NCI-H1694 treated with DMSO at 0.1 percent for 48 hours (cell line): ENCODE measurements at places on chromosomes 2 and 18.

DNA sequence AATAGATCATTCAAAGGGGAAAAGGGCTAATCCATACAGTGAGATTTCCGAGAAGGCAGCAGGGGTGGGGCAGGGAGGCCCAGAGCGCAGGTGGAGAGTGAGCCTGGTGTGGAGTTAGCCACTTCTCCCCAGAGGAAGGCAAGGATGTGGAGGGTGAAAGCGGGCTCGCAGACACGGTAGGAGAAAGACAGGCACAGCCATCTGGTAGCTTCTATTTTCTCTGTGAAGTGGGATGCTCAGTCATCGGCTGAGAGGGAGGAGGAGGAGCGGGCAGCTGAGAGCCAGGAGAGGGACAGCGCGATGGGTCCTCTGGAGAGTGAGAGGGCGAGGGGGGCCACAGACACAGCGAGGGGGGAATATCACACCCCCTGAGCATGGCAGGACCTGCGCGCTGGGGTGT is 153.3 kb upstream of the NDUFV2 start:
- peak; percentile 66 for DNase-seq

DNA sequence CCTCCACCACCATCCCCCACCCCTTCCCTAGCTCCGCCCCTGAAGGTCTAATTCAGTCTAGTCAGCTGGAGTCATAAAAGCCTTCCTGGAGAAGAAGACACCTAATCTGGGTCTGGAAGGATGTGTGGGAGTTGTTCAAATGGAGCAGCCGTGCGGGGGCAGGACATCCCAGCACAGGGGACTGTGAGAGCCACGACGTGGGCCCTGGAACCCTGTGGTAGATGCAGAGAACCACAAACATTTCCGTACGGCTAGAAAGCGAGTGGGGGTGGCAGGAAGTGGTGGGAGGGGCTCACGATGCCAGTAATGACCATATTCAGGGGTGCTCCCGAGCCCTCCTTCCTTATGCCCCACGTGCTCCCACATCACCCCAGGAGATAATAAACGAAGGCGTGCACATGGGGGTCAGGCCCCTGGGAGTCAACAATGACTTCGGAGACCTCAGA is 20.9 kb upstream of the COL6A3 start:
- DNase-seq: no peak

GRCh38 chr2:44769349-44770011 is 172.0 kb upstream of the SIX3 start:
- DNase-seq: peak; percentile 71

- no peak for DNase-seq
Measured at GRCh38 chr2:28129955-28130695, 239.6 kb downstream of the BABAM2 start.
